NCI-H226 (cell line): ENCODE measurements at places on chromosomes 12 and 14.

GRCh38 chr14:105765893-105766614 lies 239.7 kb downstream of the TMEM121 start:
- no peak for DNase-seq

DNA sequence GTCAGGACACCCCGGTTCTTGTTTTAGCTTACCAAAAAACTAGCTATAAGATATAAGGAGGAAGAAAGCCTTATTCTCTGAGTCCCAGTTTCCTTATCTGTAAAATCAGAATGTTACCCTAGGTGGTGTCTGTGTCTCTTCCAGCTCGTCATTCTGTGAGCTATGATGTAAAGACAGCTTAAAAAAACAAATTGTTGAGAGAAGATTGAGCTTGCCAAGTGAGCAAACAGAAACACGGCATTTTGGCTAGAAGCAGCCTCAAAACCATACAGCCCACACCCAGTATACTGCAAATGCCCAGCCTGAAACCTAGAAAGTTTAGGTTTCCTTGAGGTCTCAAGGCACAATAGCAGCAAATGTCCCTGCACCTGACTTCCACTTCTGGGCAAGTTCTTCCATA lies 151.4 kb downstream of the SSPN start:
- DNase-seq = no peak

DNA sequence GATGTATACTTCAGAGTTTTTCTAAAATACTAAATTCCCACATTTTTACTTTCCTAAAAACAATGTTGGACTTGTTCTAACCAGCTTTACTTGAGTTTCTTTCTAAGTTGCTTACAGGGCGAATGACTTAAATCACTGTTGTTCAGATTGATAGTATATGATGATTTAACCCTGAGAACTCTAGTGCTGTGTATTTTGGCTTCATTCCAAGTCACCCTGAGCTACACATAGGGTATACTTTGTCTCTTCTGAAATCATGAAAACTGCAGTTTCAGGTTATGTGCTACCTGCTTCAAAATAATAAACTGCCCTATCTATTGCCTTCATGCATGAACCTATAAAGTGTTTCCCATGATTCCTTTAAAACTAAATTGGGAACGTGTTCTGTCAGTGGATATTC lies 162.5 kb upstream of the PDE3A start:
- no peak for DNase-seq

- DNase-seq = no peak
Observed at GRCh38 chr12:25295361-25295760, 44.6 kb upstream of the KRAS start.

- no peak for DNase-seq
Observed at GRCh38 chr12:88144546-88145468, 2.7 kb downstream of the TMTC3 start.

- no peak for DNase-seq
Observed at GRCh38 chr12:66070378-66071120, 60.0 kb downstream of the LLPH start.

DNA sequence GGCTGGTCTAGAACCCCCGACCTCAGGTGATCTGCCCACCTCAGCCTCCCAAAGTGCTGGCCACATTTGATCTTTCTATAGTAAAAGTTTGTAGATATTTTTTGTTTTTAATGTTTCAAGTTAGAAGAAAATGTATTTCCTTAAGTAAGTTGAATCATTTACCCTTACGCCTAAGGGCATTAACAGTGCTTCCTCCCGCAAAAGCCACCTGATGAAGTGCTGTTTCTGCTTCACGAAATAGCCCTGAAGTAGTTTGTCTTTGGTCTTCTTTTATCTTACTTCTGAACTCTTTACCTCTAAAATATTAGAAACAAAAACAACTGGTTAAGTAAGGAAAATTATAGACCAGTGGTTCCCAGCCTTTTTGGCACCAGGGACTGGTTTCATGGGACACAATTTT lies 22.7 kb downstream of the PAWR start:
- DNase-seq = no peak

DNA sequence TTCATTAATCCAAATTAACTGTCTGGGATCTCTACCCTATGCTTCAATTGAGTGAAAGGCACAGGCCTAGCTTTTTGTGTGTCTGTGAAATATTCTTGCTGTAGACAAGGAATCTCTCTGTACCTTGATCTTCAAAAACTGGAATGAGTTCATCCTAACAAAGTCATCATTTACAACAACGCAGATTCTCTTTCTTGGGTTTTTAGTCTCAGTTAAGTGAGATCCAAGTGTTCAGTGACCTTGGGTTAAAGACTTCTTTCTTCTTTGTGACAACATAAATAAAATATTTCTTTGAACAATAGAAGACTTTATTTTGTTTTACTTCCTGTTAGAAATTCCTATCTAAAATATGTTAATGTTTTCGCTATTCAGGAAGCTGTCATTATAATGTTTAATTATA lies 192.2 kb upstream of the LMNTD1 start:
- DNase-seq = no peak

DNA sequence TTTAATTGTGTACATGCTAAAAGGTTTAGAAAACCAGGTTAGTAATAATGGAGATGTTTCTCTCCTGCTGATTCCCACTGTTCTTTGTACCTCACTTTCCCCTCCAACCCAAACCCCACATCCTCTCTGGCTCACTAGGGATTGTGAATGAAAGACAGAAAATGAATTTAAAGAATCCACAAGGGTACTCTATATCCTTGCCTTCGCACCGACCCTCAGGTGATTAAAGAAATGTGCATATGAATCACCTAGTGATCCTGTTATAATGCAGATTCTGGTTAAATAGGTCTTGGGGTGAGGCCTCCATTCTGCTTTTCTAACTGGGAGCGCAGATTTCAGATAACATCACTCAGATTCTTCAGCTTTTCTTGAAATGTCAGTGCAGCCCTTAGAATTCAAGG lies 84.3 kb upstream of the OTX2 start:
- no peak for DNase-seq

DNA sequence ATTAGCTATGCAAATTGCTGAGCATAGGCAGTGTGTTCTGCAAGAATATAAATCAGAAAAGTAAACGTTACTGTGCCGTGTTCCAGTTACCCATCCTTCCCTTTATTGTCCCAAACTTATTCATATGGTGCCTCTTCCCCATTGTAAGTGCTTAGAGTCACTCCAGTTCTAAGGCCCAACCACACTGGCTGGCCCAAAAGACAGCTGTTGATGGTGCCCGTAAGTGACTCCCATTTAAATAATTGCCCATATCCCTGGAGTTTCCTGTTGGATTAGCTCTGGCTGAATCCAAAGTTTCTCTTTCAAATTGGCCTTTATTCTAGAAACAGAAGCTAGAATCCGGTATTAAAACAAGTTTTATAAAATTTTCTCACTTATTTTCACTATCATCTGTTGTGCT lies 400.1 kb upstream of the DDHD1 start:
- DNase-seq = no peak

DNA sequence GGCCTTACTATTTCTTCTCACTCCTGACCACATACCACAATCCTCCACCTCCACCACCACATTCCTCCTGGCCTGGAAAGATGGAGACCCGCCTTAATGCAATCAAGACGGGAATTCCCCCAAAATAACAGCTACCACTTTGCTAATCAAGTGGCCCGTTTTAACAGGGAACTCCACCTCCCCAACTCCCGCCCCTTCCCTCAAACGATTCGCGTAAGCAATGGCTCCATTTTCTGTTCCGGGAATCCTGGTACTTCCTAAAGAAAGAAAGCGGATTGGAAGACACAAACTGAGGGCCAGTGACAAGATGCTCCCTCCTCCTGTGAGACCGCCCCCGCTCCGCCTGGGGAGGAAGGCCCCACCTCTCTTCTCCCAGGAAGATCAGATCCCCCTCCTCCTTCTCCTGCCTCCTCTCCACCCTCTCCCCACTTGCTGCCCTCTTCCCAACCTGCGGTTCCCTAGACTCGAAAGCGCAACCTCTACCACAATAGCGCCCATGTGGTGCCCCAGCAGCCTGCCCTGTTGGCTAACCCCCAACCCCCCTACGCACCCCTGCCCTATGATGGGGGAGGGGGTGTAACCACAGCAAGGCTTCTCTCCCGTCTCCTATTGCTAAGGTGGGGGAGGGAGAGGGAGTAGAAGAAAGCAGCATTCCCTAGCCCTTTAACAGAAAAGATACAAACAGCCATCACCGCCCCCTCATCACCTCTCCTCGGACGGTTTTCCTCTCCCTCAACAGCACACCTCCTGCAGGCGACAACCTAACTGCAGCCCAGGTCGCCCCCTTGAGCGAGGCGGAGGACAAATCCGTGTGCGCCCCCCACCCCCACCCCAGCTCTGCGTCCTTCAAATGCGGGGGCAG lies 777 bp downstream of the ARF3 start:
- DNase-seq = peak; percentile 99

DNA sequence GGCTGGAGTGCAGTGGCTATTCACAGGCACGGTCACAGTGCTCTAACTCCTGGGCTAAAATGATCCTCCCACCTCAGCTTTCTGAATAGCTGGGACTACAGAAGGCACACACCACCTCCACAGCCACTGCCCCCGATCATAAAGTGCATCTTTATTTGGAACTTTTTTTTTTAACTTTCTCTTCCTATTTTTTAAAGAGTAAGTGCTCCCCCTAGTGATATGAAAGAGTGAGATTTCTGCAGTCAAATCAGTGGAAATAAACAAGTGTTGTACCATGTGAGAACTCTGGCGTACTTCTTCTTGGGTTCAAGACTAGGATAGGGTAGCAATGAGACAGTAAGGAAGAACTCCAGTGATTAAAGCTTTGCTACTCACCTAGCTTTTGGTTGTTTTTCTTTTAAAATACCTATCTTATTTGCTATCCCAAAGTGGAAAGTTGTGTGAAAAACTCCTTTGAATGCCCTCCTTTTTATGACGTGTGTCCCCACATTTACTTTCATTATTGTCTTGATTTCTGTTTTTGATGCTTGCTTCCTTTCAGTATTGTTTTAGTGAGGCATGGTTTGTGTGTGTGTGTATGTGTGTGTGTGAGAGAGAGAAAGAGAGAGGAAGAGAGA lies 6.6 kb downstream of the PPP4R4 start:
- peak; percentile 26 for DNase-seq

DNA sequence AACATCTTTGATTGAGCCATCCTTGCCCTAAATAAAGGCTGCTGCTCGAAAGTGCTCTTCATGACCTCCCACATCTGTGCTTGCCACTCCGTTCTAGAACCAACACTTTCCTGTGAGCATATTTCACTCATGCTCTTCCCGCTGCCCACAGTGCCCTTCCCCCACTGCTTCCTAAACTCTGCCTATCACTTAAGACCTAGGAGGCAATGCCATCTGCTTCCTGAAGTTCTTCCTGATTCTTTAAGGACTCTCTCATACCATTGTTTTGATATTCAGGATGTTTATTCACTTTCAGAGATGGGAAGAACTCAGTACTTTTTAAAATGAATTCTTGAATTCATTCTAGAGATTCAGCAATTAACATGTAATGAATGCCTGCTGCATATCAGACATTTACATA lies 49.9 kb downstream of the ZFYVE21 start:
- no peak for DNase-seq

DNA sequence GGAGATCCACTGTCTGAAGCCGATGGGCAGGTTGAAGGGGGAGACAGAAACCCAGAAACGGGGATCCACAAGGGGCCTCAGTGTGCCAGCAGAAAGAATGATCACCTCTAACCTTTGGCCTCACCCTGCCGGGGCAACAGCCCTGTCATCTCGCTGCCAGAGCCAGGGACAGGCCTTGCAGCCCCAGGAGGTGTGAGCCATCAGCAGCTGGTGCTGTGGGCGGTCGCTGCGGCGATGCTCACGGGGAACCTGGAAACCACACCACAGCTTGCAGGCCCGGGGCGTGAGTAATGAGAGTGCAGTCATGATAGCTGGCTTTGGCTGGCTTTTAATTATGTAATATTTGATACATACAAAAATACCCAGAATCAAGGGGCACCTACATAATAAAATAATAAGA lies 4.7 kb upstream of the TTC7B start:
- peak; percentile 26 for DNase-seq

DNA sequence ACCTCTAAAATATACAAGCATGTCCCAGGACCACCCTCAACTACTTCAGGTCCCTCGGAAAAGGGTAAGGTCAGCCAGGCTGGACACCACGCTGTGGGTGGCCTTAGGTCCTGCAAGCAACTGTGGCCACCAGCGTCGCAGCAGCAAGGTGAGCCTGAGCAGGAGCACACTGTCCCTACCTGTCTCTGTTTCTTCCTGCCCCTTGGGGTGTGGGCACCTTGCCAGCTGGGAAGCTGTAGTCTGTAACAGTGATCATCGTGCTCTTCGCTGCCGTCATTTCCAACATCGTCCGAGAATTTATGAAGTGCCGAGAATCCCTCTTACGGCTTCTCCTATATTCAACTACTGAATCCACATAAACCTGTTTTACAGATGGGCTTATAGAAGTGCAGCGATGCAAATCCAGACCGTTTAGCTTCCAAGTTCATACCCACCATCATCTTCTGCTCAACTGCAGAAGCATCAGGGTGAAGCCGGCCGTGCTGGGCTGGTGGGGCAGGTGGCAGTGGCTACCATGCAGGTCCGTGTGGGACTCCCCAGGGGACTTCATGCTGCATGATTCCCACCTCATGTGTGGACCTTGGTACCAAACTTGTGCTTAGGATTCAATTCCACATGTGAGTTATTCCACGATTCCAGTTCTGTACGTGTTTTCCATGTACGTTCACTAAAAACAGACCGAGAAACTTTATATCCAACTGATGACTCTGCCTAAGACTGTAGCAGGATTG lies 361.3 kb upstream of the SFSWAP start:
- no peak for DNase-seq

- no peak for DNase-seq
Observed at GRCh38 chr14:73339206-73339605, 101.9 kb downstream of the PAPLN start.

- DNase-seq = no peak
Observed at GRCh38 chr14:74836251-74836960, 39.5 kb downstream of the PROX2 start.

DNA sequence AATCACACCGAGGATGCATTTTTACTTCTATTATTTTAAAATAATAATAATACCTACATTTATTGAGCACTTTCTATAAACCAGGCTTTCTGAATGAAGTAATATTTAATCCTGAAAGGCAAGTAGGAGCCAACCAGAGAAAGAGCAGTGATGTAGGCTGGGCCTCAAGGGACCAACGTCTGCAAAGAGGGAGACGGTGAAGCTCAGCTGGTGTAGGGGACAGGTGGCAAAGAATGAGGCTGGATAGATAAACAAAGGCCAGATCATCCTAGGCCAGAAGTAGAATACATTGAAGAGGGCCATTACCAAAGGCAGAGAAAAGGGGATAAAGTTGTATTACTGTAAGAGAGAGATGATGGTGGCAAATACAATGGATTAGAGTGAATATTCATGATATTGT lies 810 bp upstream of the TMBIM4 start:
- DNase-seq = no peak

- DNase-seq = peak; percentile 3
Observed at GRCh38 chr12:24561411-24561871, 387.5 kb downstream of the BCAT1 start.

DNA sequence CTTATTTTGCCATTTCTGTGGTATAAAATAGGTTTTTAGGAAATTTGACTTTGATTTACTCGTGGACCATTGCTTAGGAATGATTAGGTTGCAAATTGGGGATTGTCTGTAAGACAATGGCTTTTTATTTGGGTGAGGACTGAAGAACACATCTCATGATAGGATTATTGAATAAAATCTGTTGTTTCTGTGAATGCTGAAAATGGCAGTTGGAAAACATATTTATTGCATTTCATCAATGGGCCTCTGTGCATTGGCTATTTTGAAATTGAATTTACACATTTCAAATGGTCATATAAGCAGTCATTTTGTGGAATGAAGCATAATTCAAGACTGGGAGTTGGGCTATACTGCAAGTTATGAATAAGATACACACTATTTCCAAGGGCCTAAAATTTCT lies 46.0 kb downstream of the FGD4 start:
- DNase-seq = no peak
